ENCODE measurements at places on chromosomes 5 and 9.
A peak's percentile ranks its signal among the peaks of the same experiment; 100 is the strongest.

- no peak for DNase-seq
Observed at GRCh38 chr9:23245067-23245466, 581.0 kb downstream of the ELAVL2 start.

DNA sequence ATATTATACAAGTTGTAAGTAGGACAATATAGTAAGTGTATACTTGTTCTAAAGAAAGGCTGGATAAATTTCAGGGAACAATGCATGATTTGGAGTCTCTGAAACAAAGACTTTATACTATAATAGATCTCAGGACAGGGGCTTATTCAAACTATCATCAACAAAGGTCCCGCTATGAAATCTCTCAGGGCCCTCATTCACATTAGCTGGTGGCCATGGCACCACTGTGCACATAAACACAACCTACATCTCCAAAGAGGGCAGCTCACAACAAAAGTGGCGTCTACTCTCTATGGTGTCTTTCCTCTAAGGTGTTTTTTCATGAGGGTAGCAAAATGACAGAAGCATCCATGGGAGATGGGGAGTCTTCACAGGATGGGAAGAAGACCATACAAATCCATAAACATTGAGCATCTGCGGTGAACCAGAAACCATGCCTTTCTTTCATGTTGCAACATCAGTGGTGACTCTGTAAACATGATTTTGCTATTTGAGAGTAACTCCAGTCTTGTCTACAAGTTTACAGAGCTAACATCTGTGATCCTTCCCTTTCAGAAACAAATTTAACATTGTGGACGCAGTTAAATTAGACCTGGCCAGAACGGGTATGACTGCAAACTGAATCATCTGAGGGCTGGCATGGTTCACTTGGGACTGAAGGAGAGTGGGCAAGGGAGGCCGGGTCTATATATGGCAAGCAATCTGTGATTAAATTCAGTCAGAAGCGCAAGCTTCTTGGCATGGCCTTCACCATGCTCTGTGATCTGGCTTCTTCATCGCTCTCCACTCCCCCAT lies 5.5 kb downstream of the TTLL11 start:
- no peak for DNase-seq

GRCh38 chr9:7799234-7799943 lies at the start of gene DMAC1:
Gene DMAC1, minus strand, starts transcription at chr9:7799778. Its CDS starts 44 bp downstream, at chr9:7799734.
- DNase-seq = peak; percentile 68

DNA sequence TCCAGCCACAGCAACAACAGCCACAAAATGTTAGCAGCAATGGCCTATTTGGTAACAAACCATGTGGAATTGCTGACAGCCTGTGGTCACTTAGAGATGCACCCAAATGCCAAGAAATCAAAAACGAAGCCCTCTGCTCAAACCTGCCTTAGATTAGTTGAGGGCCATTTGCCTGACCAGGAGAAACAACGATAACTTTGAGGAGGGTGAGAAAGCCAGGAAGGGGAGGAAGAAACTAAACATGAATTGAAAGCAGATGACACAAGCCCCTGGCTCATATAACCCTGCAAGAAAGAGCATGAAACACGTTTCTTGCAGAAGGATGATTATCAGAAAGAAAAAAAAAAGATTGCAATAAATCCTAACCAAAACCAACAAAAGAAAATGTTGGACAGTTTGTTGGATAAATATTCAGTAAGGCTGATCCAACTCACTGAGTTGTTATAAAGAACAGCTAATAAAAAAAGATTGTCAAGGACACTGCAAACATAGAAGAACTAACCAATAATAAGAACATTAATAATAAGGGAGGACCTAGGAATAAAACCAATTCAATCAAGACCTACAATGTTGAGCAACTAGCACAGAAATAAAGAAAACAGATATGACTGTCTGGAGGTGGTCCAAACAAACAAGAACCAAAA lies 140.5 kb upstream of the SLC30A5 start:
- DNase-seq = no peak

DNA sequence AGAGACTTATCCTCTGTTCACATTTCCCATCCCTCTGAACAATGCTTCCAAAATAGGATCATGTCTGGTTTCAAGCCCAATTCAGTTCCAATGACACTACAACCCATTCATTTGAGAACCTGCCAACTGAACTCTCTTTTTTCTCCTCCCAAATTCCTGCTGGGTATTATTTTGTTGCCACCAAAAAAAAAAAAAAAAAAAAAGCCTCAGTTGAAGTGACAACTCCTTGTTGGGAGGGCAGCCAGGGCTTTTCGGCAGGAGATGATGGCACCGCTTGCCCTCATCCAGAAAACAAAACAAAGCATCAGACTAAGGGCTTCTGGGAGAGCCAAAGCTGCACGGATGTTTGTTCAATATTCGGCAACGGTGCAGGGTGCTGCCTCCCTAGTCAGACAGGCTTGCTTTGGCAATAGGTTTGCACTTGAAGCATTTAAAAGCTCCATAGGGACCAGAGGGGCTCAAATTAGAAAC lies 30.6 kb upstream of the TRIM32 start:
- no peak for DNase-seq

DNA sequence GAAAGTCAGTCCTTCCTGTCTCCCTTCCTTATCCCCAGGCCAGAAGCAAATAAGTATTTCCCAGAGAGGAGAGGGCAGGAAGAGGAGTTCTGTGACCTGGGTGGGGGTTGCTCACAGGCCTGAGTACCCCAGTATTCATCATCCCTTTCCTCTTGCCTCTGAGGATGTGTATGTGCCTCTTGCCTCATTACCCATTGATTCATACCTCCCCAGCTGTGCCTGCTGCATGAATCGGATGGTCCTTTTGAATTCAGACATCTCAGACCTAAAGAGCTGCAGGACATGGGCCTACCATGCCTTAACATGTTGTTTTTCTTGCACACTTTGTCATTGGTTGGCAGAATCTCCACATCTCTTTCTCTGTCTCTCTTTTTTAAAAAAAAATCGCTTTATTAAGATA lies 112.8 kb upstream of the SHB start:
- no peak for DNase-seq

GRCh38 chr5:4651806-4652565 lies 488.1 kb upstream of the ADAMTS16 start:
- DNase-seq = no peak

- no peak for DNase-seq
Observed at GRCh38 chr5:72427488-72428437, 79.4 kb downstream of the ZNF366 start.

GRCh38 chr5:109029847-109030246 lies 282.1 kb downstream of the FER start:
- no peak for DNase-seq

DNA sequence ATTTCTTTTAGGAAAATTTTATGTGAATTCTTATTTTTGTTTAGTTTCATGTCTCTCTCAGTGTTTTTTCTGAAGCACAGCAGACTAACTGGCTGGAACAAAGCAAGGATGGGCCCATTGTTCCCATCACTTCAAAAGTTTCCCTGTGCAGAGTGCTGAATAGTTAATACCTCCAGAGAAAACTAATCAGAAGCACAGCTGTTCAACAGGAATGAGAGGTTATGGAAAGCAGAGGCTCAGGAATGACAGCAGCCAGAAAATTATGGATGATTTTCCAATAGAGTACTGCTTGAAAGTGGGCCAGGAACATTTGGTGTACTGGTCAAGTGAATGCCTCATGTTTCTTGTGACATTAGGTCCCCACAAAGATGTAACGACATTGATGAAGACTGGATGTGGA lies 173.0 kb upstream of the TARS1 start:
- no peak for DNase-seq

GRCh38 chr9:116278326-116278725 lies 124.7 kb downstream of the PAPPA start:
- no peak for DNase-seq

GRCh38 chr9:127263664-127264063 lies 910 bp upstream of the GARNL3 start:
- DNase-seq = no peak

DNA sequence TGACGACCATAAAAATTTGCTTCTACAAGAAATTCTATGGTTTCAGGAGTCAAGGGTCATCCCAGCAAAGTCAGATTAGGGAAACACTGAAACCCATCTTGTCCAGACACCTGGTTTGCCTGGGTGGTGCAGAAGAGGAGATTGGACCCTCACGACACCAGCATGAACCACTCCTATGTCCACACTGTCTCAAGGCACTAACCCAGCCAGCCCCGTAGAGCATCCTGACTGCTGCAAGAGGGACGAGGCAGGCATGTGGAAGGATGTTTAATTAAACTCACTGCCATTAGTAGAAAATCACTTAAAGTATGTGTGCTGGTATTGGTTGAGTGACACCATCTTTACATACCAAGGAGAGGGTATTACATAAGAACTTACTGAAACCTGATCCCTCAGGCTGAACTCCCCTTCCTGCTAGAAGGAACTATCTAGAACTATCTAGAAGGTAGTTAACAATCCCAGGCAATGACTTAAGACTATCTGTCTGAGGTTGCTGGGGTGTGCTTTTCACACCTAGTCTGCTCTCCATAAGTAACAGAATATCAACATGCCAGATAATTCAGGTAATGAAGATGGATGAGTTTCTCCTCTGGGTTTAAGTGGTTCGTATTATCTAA lies 93.6 kb downstream of the SEMA6A start:
- no peak for DNase-seq

DNA sequence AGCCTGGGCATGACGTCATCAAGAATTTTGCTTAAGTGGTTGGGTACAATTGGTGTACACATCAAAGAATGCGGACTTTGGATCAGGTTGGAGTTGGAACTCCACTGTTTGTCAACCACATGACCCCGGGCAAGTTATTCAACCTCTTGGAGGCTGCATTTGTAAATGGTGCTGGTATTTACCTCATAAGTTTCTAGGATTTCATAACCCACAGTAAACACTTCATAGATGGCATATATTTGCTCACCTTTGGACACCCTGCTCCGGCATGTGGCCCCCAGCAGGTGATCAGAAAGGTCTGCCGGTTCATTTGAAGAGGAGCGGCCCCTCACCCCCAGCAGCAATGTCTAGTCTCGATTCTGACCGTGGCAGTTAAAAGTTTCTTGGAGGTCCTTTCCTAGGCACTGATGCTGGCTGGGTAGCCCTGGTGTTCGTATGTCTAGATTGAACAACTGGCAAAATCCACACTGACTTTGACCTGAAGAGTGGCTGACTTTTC lies 60.6 kb downstream of the IL6ST start:
- DNase-seq = no peak
